Tongue (tissue), 3 donors: ENCODE measurements at places on chromosomes 4 and X. TPM values are rescaled to one million over a fixed set of nuclear protein-coding genes. Genes with fewer than 3 reads are reported as not detected.

The VMA21 gene
- total RNA-seq: 30.7 TPM

The DMP1 gene
- total RNA-seq: not detected

The SAGE1 gene
- not detected for total RNA-seq

The CSAG3 gene
- not detected for total RNA-seq

The GAGE2A gene
- not detected for total RNA-seq

The ANK2 gene
- total RNA-seq: 371 TPM

The NXF3 gene
- total RNA-seq: not detected

The N4BP2 gene
- total RNA-seq: 34.4 TPM

The SORCS2 gene
- 13.4 TPM for total RNA-seq

The NSUN7 gene
- 3.5 TPM for total RNA-seq

The EDA gene
- total RNA-seq: 21.2 TPM

The GPRASP2 gene
- 48.4 TPM for total RNA-seq

The RAB40AL gene
- total RNA-seq: not detected

The PNMA5 gene
- total RNA-seq: not detected

The NKAP gene
- 5.9 TPM for total RNA-seq

The KLHL2 gene
- total RNA-seq: 24.3 TPM

The AMTN gene
- total RNA-seq: not detected

The COMMD8 gene
- 15.9 TPM for total RNA-seq

The SLC7A11 gene
- total RNA-seq: 0.62 TPM

The NPNT gene
- 110 TPM for total RNA-seq

The POU4F2 gene
- not detected for total RNA-seq
